WERI-Rb-1 (cell line): ENCODE measurements at places on chromosomes 7 and 10.

DNA sequence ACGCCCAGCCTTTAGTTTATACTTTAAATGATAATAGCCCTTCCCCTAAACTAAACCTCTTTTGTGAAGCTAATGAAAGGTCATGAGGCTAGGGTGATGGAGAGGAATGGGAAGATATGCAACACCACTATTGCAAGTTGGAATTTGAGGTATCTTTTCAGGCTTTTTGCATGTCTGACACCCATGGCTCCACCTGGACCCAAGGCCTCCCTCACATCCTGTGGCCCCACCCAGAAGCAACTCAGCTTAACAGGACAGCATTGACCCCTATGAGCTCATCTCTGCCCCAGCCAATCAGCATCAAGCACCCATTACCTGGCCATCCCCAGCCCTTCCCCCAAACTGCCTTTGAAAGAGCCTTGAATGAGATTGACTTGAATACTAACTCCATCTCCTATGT is 674.2 kb upstream of the NRP1 start:
- DNase-seq, result no peak

- DNase-seq, result no peak
These were observed 69.1 kb downstream of the SHH start for GRCh38 chr7:155743177-155743576.

- DNase-seq, result peak; percentile 37
These were observed 70.7 kb downstream of the EBF3 start for GRCh38 chr10:129893104-129894089.

GRCh38 chr10:86371116-86371515 is 4.5 kb upstream of the GRID1 start:
- DNase-seq, result peak; percentile 1

- no peak for DNase-seq
These were observed 953.0 kb downstream of the GRID1 start for GRCh38 chr10:85413570-85413969.

DNA sequence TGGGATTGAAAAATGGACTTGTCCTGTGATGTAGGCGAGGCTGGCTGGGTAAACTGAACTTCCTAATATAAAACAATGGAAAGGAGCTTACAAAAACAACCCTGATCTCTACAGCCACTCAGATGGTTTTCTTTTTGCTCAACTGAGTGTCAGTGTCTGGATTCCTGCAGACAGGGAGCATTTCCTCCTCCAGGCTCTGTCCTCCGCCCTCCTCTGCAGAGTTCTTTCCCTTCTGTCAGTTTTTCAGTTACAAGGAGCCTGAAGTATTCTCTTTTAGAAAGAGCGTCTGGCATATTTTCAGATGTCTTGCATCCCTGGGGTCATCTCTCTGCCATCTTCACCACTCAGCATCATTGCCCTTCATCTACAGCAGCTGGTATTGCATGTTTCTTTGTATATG is 50.0 kb upstream of the PITRM1 start:
- DNase-seq, result no peak

DNA sequence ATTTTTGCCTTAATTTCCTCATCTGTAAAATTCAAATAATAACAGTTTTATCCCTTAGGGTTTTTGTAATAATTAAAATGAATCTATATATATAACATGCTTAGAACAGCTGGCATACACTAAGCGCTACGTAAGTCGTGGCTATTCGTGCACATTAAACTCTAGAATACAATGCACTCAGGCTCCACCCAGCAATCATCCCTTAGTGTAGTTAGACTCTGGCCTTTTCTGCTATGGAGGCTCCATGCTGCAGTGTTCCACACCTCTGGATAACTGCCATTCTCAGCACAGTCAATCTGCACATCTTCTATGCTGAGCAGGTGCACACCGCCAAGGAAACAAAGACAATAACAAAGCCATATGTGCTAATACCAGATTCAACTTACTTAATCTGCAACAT is 92.9 kb downstream of the IPMK start:
- no peak for DNase-seq

- DNase-seq, result no peak
These were observed 34.4 kb upstream of the DYNC1I1 start for GRCh38 chr7:95737828-95738505.

GRCh38 chr10:121692626-121693025 is 94.4 kb upstream of the FGFR2 start:
- no peak for DNase-seq

GRCh38 chr10:122521011-122521410 is 39.5 kb upstream of the DMBT1 start:
- no peak for DNase-seq

GRCh38 chr10:111360260-111360925 is 283.6 kb downstream of the ADRA2A start:
- peak; percentile 78 for DNase-seq

GRCh38 chr10:71237843-71238623 is 25.7 kb downstream of the UNC5B start:
- DNase-seq, result no peak

DNA sequence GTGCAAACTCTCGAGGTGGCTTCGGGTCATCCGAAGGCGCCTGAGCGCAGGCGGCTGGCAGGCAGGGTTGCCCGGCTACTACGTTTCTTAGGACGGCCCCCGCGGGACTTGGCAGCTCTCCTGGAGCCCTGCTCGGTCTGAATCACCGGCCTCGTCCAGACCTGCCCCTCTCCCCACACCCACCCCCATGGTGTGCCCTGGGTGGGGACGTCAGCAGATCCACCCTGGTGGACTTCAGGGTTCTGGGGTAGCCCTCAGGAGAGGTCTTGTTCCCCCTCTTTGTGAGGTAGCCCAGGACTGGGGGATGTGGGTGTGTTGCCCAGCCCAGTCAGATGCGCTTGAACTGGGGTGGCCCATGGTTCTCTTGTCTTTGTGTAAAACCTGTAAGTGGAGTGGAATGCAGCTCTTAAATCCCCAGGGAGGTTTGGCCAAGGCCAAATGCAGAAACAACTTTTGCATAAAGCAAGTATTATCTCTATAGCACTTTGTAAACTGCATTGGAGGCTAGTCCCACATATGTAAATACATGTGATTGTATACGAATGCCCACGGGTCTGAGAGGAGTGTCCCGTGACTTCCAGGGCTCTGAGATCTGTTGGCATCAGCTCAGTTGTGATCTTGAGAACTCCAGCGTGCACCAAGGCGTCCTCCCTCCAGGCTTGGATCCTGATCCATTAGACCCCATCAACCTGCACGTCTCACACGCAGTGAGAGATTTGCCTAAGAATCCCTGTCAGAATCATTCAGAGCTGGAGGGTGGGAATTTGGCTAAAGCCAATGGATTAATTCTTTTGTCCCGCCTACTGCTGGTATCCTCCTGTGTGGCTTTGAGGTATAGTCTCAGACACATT is 1.8 kb downstream of the PFKFB3 start:
- no peak for DNase-seq

- DNase-seq, result no peak
These were observed 2.3 kb downstream of the HNRNPA2B1 start for GRCh38 chr7:26198133-26198780.

GRCh38 chr7:131546126-131546525 is 10.3 kb downstream of the PODXL start:
- DNase-seq, result no peak

- peak; percentile 61 for DNase-seq
These were observed 137.8 kb downstream of the SH3PXD2A start for GRCh38 chr10:103717341-103718246.

DNA sequence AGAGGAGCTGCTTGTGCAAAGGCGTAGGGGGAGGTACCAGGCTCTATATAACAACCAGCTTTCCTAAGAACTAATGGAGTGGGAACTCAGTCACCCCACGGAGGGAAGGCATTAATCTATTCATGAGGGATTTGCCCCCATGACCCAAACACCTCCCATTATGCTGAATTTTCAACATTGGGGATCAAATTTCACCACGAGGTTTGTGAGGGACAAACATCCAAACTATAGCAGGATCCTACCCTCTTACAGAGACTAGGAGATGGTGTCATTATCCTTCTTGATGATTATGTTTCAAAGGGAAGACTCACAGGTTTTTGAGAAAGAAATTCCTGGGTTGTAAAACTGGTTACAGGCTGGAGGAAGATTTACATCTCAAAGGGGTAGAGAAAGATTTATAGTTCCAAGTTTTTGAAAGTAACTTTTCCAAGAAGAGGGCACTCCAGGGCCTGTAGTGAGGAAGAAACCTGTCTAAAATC is 295.0 kb upstream of the DKK1 start:
- DNase-seq, result no peak

DNA sequence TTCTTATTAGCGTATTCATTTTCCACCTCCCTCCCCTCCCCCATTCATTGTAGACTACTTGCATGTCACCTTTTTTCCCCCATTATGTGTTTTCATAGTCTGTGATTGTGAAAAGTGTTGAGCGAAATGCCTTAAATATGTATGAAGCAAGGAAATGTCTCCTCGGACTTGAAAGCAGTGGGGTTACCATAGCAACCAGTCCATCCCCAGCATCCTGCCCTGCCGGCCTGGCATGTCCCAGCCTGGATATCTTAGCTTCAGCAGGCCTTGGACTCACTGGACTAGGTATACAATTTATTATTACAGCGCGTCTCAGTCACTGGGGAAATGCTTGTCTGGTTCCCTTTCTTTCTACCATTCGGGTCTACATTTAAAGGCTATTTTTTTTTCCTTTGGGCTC is 283.6 kb downstream of the BICC1 start:
- DNase-seq, result no peak

DNA sequence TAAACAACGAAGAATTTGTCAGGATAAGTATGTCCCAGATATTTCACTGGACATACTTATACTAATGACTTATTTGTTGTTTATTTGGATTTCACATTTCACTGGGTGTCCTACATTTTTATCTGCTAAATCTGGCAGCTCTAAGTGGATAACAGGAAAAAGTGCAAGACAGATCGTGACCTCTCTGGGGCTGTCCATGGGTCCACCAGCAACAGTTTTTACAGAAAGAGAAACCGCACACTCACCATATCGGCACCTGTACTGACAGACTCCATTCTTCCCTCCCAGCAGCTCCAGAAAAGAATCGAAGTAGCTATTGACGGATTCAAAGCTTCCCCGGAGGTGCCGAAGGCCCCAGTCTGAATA is 393 bp downstream of the PLA2G12B start:
- no peak for DNase-seq

- no peak for DNase-seq
These were observed 1079.0 kb downstream of the KCNMA1 start for GRCh38 chr10:76558586-76558985.

GRCh38 chr7:36085096-36085495 is 68.0 kb upstream of the EEPD1 start:
- no peak for DNase-seq

DNA sequence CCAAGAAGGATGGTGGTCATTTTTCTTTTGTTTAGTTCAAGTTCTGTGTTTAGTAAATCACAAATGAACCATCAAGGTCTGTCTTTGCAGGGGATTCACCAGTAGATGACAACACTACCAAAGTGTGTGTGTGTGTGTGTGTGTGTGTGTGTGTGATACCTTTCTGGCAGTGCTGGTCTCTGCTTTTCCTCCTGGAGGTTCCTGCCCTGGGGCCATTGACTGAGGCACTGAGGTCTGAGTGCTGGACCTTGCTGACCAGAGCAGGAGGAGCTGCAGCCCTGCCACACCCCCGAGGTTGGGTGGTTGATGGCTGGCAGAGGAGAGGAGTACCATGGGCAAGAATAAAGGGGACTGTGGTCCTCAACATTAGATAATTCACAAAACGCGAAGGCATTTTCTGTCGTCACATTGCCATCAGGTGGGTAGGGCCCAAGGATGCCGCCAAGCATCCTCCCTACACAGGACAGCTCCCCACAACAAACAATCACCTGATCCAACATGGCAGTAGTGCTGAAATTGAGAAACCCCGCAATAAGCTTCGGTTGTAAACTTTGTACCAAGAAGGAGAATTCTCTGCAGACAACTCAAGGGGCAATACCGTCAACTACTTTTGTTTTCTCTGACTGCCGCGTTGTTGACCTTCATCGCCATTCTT is 49.5 kb upstream of the PRSS58 start:
- no peak for DNase-seq

DNA sequence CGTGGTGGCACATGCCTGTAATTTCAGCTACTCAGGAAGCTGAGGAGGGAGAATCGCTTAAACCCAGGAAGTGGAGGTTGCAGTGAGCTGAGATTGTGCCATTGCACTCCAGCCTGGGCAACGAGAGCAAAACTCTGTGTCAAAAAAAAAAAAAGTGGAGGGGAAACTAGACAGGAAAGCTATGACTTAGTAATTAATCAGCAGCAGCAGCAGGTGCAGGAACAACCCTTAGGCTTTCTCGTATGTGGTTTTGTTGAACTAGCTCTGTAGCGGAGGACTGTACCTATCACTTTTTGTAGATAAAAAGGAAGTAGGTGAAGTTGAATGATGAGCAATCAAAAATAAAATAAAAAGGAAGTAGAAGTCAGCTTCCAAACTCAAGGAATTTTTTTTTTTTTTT is 76.9 kb upstream of the KMT2C start:
- DNase-seq, result no peak

GRCh38 chr10:74760086-74760979 is 66.1 kb upstream of the KAT6B start:
- no peak for DNase-seq

- no peak for DNase-seq
These were observed 48.1 kb downstream of the OSBPL3 start for GRCh38 chr7:24931844-24932243.

GRCh38 chr10:75542906-75543305 is 111.5 kb downstream of the LRMDA start:
- DNase-seq, result no peak

- no peak for DNase-seq
These were observed 51.1 kb upstream of the SEPHS1 start for GRCh38 chr10:13399236-13399635.

GRCh38 chr10:102208311-102209035 is 17.6 kb upstream of the ELOVL3 start:
- no peak for DNase-seq

DNA sequence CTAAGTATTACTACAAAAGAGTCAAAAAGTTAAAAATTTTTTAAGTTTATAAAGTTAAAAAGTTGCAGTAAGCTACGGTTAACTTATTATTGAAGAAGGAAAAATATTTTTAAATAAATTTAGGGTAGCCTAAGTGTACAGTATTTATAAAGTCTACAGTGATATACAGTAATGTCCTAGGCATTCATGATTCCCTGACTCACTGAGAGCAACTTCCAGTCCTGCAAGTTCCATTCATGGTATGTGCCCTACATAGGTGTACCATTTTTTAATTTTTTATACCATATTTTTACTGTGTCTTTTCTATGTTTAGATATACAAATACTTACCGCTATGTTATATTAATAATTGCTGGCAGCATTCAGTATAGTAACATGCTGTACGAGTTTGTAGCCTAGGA is 92.3 kb downstream of the CTNNA3 start:
- no peak for DNase-seq

DNA sequence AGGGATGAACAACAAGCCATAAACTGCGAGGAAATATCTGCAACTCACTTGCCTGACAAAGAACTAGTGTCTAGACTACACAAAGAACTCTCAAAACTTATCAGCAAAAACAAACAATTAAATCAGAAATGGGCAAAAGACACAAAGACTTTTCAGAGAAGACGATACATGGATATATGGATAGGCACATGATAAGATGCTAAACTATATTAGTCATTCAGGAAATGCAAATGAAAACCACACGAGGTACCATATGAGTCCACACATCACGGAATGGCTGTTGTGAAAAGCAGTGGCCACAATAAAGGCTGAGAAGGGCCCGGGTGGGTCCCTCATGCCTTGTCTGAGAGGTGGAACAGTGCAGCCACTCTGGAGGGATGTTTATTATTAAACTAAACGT is 267.8 kb downstream of the WDR37 start:
- DNase-seq, result no peak

GRCh38 chr10:104589871-104590270 is 51.2 kb upstream of the SORCS3 start:
- DNase-seq, result no peak

- DNase-seq, result no peak
These were observed 5.4 kb upstream of the HSPB1 start for GRCh38 chr7:76296743-76297740.

- DNase-seq, result no peak
These were observed 7.5 kb downstream of the ASB4 start for GRCh38 chr7:95493247-95493646.
